Activated CD4-positive, alpha-beta T cell treated with anti-CD3 and anti-CD28 coated beads for 36 hours (primary cell): ENCODE measurements at places on chromosomes 13 and 19. TPM values are rescaled to one million over a fixed set of nuclear protein-coding genes. Genes with fewer than 3 reads are reported as not detected.

KRTDAP gene
- total RNA-seq = not detected

GRCh38 chr13:100517728-100518127 is 70.9 kb downstream of the GGACT start:
- DNase-seq = peak; percentile 17

- DNase-seq = no peak
Observed at GRCh38 chr19:56245121-56245740, 27.3 kb upstream of the EDDM13 start.

DNA sequence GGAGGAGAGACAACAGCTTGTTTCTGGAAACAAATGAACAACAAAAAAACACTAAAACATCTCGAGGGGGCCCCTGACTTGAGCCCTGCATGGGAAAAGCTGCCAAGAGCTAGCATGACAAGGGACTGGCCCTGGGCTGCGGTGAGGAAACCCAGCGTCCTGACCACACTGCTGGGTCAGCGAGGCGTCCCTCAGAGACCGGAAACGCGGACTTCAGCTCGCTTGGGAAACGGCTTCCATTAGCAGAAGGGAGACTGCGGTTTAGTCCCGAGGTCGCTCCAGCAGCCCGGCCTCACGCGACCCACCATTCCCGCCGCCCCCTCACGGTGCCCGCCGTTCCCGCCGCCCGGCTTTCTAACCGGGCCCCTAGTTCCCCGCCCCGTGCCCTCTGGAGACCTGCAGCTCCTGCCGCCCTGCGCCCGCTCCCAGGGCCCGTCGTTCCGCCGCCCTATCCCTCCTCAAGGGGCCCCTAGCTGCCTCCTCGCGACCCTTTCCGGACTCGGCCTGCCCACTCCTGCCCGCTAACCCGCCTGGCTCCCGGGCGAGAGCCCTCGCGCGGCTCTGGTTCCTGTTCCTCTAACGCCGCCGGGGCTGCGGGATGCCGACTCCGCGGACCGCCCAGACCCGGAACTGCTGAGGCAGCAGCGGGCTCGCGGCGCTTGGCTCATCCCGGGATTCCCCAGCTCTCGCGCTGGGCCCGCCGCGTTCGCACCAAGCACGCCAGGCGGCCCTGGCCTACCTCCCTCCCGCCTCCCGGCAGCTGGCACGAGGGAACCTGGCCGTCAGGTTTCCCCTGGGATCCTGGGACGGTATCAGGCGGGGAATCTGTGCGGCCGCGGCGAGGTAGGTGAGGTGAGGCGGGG is at the start of gene CCDC122:
TSS of gene CCDC122 (minus strand) at position 849 of the 863 bp plus-strand sequence. CDS start 10,364 bp downstream, outside the sequence.
- DNase-seq = peak; percentile 89

GRCh38 chr13:24875566-24875965 is 111.6 kb downstream of the RNF17 start:
- no peak for DNase-seq

HSD17B14 gene
- total RNA-seq = 0.83 TPM

GRCh38 chr19:36120092-36120983 is 5.1 kb downstream of the TBCB start:
- DNase-seq = no peak

ZNF540 gene
- total RNA-seq = 0.67 TPM

ZNF274 gene
- 20.5 TPM for total RNA-seq

ZNF836 gene
- 10.1 TPM for total RNA-seq
